ENCODE measurements at places on chromosomes 3 and 15.
A peak's percentile ranks its signal among the peaks of the same experiment; 100 is the strongest.

GRCh38 chr3:154762486-154762885 is 317.6 kb upstream of the MME start:
- DNase-seq = no peak

- DNase-seq = no peak
Measured at GRCh38 chr15:72948662-72949061, 103.6 kb upstream of the NEO1 start.

DNA sequence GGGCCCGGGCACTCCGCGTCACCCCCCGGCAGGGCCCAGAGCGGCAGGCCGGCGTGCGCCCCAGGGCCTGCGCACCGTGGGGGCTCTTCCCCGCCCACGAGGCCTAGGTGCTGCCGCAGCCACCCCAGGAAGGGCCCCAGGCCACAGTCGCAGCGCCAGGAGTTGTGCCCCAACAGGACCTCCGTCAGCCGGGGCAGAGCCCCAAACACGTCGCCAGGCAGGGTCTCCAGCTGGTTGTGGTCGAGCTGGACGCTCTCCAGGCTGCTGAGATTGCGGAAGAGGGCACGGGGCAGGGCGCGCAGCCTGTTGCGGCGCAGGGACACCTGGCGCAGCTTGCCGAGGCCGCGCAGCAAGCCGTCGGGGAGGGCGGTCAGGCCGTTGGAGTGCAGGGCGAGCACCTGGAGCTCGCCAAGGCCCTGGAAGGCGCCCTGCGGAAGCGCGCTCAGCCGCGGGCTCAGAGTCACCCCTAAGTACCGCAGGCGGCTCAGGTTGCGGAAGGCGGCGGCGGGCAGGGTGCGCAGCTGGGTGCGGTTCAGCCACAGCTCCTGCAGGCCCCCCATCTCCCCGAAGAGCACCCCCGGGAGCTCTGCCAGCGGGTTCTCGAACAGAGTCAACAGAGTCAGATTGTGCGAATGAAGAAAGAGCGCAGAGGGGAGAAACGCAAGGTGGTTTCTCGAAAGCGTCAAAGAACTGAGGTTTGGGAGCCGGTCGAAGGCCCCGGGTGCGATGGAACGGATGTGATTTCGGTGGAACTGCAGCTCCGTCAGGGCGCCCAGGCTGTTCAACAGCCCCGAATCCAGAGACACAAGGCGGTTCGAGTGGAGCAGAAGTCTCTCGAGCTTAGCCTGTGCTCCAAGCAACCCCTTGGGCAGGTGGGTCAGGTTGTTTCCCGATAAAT is 2.0 kb downstream of the GP5 start:
- DNase-seq = peak; percentile 27

DNA sequence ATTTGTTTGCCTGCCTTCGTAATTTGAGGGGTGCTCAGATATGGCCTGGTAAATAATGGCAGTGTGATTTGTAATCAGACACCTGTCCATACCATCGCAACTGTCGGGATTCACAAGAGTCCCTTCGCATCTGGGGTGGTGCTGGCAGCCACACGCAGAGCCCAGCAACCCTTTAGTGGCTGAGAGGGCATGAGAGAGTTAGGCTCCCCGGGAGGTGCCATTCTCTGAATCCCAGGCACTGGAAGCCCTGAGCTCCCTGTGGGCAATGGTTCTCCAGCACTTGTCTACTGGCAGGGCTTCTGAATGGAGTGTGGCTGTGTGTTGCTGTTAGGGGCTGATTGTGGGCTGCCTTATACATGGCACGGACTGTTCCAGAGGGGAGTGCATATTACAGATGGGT is 230.1 kb downstream of the EBLN2 start:
- no peak for DNase-seq

GRCh38 chr3:107958146-107958545 is 132.7 kb downstream of the CD47 start:
- no peak for DNase-seq

DNA sequence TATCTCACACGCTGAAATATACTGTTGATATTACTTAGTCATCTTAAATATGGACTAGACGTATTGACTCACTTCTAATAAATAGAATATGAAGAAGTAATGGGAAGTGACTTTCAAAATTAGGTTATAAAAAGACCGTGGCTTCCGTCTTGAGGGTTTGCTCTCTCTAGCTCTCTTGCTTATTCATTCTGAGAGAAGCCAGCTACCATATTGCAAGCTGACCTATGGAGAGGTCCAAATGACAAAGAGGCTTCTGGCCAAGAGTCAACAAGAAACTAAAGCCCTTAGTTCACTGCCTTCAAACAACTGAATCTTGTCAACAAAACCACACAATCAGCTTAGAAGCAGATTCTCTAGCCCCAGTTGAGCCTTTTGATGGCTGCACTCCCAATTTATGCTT is 46.1 kb downstream of the SLC9C1 start:
- DNase-seq = no peak

DNA sequence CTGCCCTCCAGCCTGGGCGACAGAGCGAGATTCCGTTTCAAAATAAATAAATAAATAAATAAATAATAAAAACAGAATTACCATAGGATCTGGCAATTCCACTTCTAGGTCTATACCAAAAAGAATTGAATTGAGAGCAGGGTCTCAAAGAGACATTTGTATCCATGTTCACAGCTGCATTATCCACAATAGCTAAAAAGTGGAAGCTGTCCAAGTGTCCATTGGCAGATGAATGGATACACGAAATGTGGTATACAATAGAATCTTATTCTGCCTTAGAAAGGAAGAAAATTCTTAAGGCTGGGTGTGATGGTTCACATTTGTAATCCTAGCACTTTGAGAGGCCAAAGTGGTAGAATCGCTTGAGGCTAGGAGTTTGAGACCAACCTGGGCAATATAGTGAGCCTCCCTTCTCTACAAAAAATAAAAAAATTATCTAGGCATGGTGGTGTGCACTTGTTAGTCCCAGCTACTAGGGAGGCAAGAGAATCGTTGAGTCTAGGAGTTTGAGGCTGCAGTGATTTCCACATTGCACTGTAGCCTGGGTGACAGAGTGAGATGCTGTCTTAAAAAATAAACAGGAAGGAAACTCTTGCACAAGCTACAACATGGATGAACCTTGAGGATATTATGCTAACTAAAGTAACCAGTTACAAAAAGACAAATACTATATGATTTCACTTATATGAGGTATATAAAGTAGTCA is 24.2 kb downstream of the PFKFB4 start:
- DNase-seq = no peak

DNA sequence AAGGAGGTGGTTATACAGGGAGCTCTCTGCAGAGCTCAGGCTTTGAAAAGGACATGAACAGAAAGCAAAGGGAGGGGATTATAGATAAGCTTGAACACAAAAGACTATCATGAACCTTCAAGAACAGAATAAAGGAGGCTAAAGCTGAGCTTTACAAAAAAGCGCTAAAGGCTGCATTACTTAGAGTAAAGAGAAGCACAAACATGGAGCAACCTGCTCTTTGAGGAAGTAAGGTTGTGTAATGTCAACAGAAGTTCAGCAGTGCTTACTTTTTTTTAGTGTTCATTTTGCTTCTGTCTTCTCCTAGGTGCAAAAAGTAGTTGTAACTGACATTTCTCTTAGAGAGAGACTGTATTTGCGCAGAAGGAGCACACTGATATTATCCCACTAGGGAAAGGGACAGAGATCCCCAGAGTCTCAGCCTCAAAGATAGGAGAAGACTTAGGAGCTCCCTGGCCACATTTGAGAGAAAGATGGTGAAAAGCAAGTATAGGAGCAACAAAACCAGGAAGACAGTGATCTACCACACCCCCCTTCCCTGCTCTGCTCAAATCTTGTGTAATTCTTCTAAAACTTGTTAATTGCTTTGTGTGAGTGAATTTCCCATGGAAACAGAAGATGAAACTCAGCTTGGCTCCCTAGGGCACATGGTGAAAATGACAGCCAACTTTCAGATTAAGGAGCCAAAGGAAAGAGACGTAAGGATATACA is 54.7 kb downstream of the QTRT2 start:
- no peak for DNase-seq

DNA sequence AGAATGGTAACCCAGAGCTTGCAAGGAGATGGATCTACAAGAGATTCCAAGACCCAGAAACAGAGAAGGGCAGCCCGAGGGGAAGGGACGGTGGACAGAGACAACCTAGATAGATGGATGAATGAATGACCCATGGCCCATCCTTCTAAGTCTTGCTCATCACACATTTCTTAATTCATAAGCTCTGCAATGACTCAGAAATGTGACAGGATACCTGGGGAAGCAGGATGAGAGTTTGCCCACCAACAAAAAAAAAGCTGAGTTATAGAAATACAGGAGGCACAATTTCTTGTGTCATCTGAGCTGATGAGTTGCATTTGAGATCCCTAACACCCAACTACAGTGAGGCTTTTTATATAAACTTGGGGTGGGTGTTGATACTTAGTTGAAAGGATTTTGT is 76.6 kb downstream of the CNTN3 start:
- DNase-seq = no peak

GRCh38 chr3:124041553-124041952 is 49.6 kb upstream of the ROPN1 start:
- no peak for DNase-seq

GRCh38 chr15:31471731-31472430 is 145.2 kb downstream of the KLF13 start:
- no peak for DNase-seq

DNA sequence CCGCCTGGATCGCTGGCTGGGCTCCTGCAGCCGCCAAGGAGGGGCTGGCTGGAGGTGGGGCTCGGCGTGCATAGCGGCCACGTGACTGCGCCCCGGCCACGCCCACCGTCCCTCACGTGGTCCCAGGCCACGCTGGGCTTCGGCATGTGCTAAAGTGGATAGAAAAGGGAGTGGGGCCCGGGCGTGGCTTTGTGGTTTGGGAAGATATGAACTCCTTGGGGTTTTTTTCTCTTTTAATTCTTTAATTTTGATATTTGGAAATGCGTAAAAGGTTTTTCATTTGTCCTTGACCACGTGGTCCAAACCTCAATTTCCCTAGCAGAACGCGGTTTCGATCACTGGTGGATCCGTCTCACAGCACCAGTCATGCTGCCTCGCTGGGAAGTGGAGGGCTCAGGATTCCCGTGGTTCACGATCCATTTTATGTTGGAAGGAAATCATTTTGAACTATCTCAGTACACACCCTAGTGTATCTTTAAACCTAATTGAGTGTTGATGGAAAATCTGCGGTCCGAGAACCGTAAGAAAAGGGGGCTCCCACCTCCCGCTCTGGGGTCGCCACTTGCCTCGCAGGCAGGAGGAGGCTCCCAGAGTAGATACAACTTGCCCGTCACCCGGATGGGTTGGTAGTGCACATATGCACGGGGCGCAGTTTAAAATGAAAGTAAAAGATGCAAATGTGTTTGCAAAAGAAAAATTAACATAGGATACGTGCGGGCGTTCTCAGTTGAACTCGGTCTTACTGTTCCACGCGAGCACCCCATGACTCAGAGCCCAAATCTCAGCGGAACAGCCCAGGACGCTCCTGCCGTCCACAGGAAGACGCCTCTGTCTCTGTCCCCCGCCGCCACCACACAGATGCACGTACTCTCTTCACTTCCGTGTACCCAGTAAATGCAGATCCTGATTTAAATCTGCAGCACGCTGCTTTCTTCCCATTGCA is 141.9 kb downstream of the PGPEP1L start:
- peak; percentile 85 for DNase-seq

DNA sequence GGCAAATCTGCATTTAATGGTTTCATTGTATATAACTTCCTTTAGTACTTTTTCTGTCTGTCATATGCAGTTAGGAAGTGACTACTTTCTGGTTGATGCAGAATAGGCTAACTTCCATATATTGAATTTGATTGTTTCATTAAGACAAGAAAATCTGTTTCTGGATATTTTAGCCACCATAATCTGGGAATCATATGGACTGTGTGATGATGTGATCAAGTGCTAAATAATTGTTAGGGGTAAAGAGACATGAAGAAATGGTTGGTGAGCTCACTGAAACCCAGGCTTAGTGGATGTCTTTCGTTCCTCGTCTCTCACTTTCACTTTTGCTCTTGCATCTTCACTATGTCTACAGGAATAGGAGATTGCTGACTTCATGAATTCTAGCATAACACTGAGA is 3.5 kb upstream of the MNS1 start:
- DNase-seq = no peak

DNA sequence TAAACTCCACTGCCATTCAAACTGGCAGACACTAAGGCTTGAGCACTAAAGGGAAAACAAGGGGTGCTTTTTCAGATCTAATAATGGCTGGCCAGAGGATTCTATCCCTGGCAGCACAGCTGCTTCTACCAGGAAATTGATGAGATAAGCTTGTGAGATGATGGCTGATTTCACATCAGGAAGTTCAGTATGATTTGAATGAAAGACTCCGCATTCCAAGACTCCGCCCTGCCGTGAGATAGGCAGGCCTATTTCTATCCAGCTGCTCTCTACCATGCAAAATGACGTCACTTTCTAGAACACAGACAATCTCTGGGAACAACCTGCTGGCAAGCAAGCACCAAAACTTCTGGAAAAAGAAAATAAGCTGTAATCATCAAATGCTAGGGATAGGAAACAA is 171.8 kb downstream of the WDR76 start:
- peak; percentile 8 for DNase-seq

GRCh38 chr3:33749546-33750210 is 31.6 kb upstream of the CLASP2 start:
- no peak for DNase-seq

GRCh38 chr3:14451844-14452739 is 49.7 kb downstream of the SLC6A6 start:
- DNase-seq = peak; percentile 71
